ENCODE measurements at places on chromosomes 2 and 18.

- no peak for DNase-seq
These were observed 311.4 kb upstream of the NCKAP5 start for GRCh38 chr2:133879703-133880102.

GRCh38 chr2:180017784-180018183 is 10.7 kb upstream of the CWC22 start:
- no peak for DNase-seq

- DNase-seq: no peak
These were observed 88.3 kb upstream of the LRATD1 start for GRCh38 chr2:14544247-14544646.

GRCh38 chr2:151908204-151908882 is 80.1 kb upstream of the ARL5A start:
- DNase-seq: no peak

DNA sequence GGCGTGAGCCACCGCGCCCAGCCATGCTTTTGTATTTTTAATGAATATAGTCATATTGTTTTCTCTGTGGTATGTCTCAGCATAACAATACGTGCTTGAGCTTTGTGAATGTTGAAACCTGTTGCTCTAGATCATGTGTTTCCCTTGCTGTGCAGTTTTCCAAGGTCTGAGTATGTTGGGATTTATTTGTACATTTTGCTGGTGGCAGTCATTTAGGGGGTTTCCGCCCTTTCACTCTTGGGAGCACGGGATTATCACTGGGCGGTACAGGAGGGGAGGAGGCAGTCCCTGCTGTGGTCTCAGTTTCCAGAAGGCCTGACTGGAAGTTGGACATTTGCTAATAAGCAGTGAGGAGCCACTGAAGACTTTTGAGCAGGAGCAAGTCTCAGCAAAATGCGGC is 24.9 kb upstream of the CATIP start:
- no peak for DNase-seq

- DNase-seq: no peak
These were observed 185.5 kb downstream of the KCNS3 start for GRCh38 chr2:18063826-18064470.

DNA sequence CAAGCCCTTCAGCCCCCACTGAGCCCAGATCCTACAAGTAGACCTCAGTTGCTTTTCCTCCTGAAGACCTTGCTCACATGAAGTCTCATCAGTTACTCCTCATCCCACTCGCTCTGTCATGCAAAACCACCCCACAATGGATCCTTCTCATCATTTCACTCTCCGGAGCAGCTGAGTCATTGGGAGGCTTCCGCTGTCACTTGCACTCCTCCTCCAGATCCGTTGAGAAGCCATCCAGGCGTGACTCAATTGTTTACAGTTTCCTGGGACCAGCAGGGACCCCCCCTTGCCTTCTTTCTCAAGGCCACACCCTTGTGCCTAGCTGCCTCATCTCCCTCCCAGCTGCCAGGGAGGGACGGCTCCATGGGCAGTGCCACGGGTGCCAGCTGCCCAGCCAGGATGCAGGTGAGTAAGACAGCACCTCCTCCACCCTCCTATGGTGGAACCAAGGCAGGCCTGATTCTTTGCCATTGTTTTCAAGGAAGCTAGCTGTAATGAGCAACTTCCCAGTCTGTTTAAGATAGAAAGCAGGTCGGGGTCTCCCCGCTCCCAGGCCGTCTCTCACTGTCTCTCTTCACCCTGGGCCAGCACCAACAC is 16.3 kb downstream of the GPR55 start:
- DNase-seq: no peak

- DNase-seq: no peak
These were observed 129.6 kb downstream of the PPP1R1C start for GRCh38 chr2:182115258-182115657.

- DNase-seq: no peak
These were observed 122.2 kb downstream of the NCOA1 start for GRCh38 chr2:24613154-24613814.

Data from activated CD4-positive, alpha-beta T cell treated with anti-CD3 and anti-CD28 coated beads for 1 hour (primary cell).